ENCODE measurements at places on chromosomes 2 and 18.

DNA sequence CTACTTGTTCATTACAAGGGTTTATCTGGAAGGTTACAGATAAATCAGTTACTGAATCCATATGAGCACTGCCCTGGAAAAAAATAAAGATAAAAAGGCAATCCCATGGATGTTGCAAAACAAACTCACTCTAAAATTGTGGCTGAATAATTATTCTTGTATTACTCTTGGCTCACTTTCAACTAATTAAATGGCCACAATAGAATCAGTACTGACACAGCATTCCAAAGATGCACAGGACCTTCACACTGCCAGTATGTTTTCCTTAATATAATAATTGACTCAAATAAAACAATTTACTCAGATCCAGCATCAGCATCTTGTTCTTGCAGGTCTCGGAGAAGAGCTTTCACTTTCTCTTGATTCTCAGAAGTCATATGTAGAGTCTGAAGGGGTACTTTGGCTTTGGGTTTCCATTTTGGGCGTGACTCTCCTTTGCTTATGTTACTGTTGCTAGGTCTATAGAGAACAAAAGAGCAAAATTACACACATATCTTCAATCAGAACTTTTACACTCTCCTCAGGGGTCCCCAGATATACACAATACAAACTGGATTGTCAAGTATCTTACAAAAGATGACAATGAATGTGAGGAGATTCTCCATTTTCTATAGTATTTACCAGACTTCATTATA is 12.6 kb downstream of the DHX57 start:
- DNase-seq: no peak

- no peak for DNase-seq
These were observed 8.8 kb upstream of the RAPH1 start for GRCh38 chr2:203543898-203544328.

- DNase-seq: no peak
These were observed 418.8 kb upstream of the SPHKAP start for GRCh38 chr2:228600265-228600664.

GRCh38 chr2:169018390-169018789 is 12.7 kb downstream of the ABCB11 start:
- no peak for DNase-seq

DNA sequence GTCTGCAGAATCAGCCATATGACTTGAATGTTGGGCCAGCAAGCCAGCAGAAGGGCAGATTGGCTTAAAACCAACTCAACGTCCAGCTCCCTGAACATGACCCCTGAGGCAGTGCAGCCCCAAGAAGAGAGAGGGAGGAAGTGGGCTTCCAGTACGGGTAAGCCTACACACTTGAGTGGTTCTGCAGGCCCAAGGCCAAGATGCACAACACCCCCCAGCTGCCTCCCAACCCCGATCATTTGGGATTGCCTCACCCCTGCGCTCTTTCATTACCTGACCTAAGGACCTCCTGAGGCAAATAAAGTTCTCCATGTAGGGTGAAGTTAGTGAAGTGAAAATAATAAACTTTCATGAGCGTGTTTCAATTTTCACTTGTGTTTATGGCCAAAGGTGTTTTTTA is 536.0 kb downstream of the TNS1 start:
- DNase-seq: no peak

- no peak for DNase-seq
These were observed 111.3 kb downstream of the DOCK10 start for GRCh38 chr2:224930990-224931389.

DNA sequence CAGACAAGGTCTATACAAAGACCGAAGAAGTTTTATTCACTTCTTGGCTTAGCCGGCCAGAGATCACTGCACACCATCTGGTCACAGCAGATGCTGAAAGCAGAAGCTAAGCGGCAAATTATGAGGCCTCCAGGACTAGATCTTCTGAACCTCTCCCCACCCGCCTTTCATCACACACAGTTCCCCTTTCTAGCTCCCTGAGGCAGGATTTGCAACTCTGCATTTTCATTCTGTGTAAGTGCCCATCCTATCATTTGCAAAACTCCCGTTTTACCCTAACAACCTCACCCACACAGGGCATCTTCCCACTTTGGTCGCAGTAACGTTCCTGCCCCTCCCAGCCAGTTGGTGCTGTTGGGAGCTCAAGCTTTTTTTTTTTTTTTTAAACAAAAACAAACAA is 3.1 kb upstream of the MOB1A start:
- DNase-seq: peak; percentile 60

DNA sequence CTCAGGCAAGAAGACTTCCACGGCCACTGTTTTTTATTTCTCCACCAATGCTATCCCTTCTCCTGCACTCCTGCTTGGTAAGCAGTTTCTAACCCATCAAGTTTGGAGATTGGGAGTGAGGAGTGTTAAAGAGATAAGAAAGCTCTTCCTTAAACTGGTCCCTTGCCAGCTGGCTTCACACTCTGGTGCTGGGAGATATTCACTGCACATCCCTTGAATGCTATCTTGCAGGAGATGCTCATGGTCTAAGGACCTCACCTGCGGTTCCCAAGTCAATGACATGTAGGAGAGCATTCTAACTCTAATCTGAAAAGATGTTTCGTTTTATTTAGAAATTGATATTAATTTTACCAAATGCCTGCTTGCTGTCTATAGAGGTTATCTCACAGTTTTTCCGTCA is 28.2 kb upstream of the CYRIA start:
- DNase-seq: no peak

- DNase-seq: peak; percentile 41
These were observed 57.2 kb upstream of the RTN4 start for GRCh38 chr2:55107436-55107835.

- no peak for DNase-seq
These were observed 201.8 kb upstream of the KLHL14 start for GRCh38 chr18:32974421-32975162.

DNA sequence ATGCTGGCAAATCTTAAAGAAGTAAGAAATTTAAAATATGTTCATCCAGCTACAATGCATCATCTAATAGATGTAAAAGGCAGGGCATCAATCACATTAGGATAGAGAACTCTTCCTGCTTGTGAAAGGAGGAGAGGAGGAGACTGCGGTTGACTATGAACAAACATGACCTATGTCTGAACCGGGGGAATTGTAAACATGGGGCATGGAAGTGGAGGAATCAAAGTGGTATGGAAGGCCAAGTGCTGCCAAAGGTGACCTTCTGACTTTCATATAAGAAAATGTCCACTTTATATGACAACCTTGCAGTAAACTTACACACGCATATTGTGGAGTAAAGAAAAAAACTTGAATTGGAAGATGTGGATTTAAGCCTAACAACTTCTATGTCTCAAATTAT is 20.0 kb upstream of the SLC8A1 start:
- DNase-seq: no peak

DNA sequence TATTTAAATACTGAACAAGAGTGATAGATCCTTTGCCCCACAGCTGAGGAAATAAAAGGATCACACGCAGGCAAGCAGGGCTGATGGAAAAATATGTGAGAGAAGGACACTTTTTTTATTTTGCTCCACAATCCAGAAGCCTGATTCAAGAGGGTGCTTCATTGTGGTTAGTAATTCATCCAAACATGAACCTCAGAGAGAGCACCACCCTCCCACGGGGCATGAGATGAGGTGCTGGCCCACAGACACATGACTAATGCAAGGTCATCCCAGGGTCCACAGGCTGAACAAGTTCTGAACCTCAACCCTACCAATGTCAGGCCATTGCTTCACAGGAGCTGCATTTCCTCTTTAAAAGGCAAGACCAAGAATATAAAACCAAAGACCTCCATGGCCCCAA is 239.6 kb downstream of the MREG start:
- DNase-seq: no peak

DNA sequence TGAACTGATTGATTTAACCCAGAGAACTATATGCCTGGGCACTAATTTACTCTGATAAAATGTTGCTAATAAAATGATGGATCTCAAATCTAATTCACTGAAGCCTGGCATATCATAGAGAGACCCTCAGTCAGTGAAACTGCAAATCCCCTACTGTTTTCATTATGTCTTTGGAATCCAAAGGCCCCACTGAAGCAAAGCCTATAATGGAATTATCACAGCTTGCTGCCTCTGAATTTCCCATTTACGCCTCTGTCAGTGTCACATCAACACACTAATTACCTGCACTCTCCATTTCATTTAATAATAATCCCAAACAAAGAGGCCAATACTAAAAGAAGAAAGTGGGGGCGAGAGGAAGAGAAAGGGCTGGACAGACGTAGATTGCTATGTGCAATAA is 470.9 kb downstream of the MBD2 start:
- no peak for DNase-seq

- DNase-seq: no peak
These were observed 50.0 kb upstream of the TTC39C start for GRCh38 chr18:23964282-23965238.

- peak; percentile 55 for DNase-seq
These were observed 19.5 kb downstream of the MGAT5 start for GRCh38 chr2:134273256-134273983.

DNA sequence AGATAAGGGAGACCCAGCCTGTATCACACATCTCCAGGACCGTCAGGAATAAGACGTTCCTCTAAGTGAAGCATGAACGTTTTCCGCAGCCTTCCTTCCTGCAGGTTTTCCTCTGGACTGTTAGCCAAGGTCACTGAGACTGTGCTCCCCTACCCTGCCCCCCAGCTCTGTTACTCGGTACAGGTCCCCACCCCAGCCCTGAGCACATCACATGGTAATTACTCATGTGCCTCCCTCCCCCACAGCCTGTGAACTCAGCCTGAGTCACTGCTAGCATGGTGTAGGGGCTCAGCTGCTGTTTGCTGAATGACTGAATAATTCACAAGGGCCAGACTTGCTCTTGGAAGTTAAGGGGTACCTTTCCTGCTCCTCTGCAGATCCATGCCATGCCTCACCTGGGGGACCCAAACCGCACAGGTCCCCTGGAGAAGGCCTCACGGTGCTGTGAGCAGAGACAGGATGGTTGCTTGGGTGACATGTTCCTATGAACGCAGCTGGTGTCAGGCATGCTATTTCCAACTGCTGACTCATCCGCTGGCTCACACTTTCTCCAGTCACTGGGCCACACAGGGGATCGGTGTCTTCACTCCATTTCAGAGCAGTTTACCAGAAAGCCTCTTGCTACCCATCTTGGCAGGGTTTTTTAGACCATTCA is 88.2 kb downstream of the PLB1 start:
- DNase-seq: peak; percentile 80

- no peak for DNase-seq
These were observed 51.9 kb downstream of the APLF start for GRCh38 chr2:68519236-68519635.

DNA sequence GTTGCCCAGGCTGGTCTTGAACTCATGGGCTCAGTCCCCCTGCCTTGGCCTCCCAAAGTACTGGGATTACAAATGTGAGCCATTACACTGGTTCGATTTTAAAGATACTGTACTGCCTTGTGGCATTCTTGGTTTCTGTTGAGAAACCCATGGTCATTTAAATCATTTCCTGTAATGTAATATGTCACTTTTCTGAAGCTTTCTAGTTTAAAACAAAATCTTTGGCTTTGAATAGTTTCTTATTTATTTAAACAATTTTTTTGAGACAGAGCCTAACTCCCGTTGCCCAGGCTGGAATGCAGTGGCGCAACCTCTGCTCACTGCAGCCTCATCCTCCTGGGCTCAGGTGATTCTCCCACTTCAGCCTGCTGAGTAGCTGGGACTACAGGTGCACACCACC is 8.9 kb downstream of the ZNF512 start:
- no peak for DNase-seq

DNA sequence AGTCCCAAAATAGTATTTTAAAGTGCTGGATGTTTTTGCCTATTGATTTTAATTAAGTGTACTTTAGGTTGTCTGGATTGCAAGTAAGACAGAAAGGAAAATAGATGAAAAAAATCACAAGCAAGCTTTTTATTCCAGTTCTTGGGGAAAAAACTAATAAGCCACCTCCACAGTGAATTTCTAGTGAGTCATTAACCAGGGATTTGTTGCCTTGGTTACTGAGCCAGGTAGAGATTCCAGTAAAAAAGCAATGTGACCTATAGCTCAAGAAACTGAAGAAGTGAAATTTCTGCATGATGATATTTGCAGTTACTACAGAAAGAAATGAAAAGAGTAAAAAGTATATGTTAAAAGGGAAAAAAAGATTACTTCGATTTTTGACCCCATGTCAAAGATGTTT is 160.6 kb downstream of the METTL4 start:
- no peak for DNase-seq

GRCh38 chr2:167981945-167982344 is 265.4 kb downstream of the STK39 start:
- no peak for DNase-seq

DNA sequence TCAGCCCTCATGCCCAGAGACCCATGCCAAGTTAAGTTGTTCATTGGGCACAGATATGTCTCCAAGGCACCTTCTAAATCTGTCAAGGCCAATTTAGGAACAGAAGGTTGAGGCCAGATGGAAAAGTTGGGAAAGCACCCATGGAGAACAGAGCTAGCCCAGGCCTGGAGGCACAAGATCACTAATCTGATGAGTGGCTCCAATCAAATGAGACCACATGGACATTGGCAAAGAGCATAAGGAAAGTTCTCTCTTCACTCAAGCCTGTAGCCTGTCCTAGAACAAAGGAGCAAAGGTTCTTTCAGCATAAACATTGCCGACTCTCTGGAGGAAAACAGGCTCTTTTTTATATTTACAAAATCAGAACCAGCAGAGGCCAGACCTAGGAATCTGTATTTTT is 154.8 kb downstream of the RNF152 start:
- no peak for DNase-seq

- peak; percentile 6 for DNase-seq
These were observed 80.7 kb downstream of the PXDN start for GRCh38 chr2:1663621-1664020.

- DNase-seq: peak; percentile 45
These were observed 70.5 kb upstream of the PPP1CB start for GRCh38 chr2:28681158-28681571.

- DNase-seq: no peak
These were observed 110.6 kb downstream of the C2orf74 start for GRCh38 chr2:61272421-61273070.

DNA sequence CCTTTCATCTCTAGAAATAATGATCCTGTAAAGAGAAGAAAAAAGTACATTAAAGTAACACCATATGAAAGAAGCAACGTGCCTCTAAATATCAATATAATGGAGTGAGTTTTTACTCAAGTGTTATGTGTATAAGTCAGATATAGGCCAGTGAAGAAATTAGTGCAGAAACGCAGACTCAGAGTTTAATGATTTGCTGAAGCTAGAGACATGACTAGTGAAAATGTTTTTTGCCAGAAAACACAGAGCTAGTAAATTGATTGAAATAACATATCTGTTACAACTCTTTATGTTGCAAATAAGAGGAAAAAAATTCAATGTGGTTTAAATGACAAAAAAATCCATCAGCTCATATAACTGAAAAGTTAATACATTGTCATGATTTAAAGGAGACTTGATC is 217.2 kb upstream of the NXPH2 start:
- no peak for DNase-seq

GRCh38 chr2:62506421-62506750 is 391 bp upstream of the TMEM17 start:
- no peak for DNase-seq

DNA sequence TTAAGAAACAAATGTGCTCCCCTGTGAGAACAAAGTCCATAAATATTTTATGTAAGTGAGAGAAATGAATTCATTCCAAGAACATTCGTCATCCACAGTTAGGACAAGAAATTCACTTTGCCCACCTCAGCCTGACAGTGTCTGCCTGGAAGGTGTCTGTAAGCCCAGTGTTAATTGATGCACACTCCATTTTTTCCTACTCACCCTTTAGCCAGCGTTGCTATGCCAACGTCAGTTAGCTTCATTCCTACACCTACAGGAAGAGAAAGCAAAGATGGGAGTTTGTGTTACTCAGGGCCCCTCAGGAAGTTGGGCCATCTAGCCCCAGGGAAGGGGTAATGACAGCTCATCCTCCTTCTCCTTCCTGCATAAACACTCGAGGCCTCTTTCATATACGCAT is 131.0 kb downstream of the ALPK2 start:
- no peak for DNase-seq
